Tongue (tissue), 3 donors: ENCODE measurements at places on chromosomes 13 and 19.
A peak's percentile ranks its signal among the peaks of the same experiment; 100 is the strongest.

DNA sequence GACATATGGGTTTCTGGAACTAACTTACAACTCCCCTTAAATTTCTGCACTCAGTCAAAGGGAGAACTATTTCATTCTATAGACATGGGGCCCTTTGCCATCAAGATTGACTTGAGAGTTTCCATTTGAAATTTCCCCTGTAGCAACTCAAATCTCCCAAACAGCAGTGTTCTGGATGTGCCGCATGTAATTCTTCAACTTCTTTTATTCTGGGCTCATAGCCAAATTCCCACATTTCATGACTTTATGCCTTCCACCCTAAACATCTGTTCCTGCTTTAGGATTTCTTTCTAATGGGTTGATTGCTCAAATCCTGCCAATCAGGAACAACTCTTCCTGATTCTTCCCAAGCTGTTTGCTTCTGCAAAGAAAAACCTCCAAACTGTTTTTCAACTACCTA, 336.0 kb downstream of the TBC1D4 start:
- DNase-seq, result peak; percentile 72

GRCh38 chr19:812747-813218, 9.0 kb downstream of the PLPPR3 start:
- DNase-seq, result no peak

GRCh38 chr13:70527599-70527998, 419.3 kb upstream of the KLHL1 start:
- no peak for DNase-seq

- no peak for DNase-seq
Observed at GRCh38 chr13:104447348-104447747, 1381.1 kb upstream of the SLC10A2 start.

GRCh38 chr13:33204130-33204927, 81.2 kb downstream of the STARD13 start:
- DNase-seq, result peak; percentile 95

- DNase-seq, result no peak
Observed at GRCh38 chr13:32882691-32883090, 133.5 kb upstream of the KL start.

- DNase-seq, result no peak
Observed at GRCh38 chr19:55289117-55289796, 5.5 kb downstream of the BRSK1 start.

DNA sequence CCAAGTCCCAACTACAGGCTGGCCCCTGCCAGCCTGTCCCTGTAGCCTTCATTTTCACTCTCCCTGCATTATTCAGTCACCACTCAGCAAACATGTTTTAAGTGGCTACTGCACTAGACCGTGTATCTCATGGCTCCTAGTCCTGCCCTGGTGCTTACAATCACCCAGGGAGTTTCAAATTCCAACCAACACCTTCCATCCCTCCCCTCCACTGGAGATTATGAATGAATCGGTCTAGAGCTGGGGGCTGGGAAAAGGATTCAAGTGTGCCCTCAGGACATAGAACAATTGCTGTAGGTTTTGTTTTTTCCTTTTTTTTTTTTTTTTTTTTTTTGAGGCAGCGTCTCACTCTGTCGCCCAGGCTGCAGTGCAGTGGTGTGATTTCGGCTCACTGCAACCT, 15.0 kb upstream of the TNFAIP8L1 start:
- DNase-seq, result no peak

DNA sequence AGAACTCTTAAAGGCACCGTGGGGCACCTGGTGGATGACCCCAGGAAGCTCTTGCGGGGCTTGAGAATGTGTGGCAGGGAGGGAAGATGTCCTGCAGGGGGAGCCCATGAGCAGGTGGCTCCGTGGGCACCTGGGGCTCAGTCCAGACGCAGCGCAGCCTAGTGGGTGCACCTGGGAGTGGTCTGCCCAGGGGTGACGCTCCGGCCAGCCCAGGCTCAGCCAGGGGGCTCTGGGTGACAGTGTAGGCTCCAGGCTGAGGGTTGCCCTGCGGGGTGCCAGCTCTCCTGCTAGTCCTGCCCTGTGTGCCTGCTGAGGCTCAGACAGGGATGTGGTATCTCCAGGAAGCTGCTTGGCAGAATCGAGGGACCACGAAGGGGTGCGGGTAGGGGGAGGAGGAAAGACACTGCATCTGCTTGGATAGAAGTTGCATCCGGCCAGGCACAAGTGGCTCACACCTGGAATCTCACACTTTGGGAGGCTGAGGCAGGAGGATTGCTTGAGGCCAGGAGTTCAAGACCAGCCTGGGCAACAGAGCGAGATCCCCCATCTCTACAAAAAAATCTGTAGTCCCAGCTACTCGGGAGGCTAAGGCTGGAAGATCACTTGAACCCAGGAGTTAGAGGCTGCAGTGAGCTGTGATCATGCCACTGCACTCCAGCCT, 15.0 kb upstream of the PGLS start:
- peak; percentile 74 for DNase-seq

DNA sequence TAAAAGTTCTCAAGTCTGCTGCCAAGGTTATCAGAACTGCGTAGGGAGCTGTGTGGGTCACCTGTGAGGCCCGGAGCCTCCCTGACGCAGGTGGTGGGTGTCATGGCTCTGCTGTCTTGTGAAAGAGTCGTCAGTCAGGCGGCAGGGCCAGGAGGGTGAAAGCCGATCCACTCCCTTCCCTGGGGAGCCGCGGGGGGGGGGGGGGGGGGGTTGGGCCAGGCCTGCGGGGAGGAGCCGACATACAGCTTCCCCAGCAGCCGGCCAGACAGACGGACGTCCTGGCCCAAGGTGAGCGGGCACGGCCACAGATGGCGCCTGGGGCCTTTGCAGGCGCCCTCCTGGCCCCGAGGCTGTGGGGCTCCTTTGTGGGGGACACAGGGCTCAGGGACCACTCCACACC, 12.4 kb downstream of the SBNO2 start:
- no peak for DNase-seq

DNA sequence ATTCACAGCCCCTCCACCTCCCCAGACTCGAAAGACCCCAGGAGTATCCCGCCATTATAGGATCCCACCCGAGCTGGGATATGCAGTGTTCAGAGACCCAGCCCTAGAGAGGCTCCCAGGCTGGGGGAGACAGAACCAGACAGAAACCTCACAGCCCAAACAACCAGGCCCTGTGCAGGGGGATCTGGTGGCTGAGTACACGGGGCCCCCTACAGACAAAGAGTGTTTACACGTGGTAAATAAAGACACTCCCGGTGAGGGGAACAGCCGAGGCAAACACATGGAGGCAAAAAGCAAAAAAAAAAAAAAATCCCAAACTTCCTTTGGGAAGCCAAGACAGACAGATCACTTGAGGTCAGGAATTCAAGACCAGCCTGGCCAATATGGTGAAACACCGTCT, 25.1 kb downstream of the TINCR start:
- DNase-seq, result no peak

GRCh38 chr13:107006661-107007060, 438.7 kb upstream of the ARGLU1 start:
- DNase-seq, result no peak

- no peak for DNase-seq
Observed at GRCh38 chr13:80382576-80382975, 41.6 kb upstream of the SPRY2 start.

DNA sequence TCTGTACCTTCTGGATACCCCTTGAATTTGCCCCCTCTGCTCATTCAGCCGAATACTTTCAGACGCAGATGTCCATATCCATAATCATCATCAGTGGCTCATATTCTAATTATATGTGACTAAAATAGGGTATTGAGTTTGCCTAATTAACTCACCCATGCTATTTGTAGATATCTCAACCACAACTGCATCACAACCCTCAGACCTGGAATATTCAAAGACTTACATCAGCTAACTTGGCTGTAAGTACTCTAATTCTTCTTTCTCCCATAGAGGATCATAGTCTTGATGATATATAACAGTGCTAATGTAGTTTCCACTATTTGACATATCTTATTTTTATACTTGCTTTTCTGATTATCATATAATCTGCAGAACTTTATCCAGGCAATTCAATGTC, 35.8 kb downstream of the RXFP2 start:
- DNase-seq, result no peak

- DNase-seq, result peak; percentile 51
Observed at GRCh38 chr19:18029617-18030338, 21.8 kb downstream of the ARRDC2 start.

- no peak for DNase-seq
Observed at GRCh38 chr13:24452044-24452443, 60.5 kb downstream of the PARP4 start.

DNA sequence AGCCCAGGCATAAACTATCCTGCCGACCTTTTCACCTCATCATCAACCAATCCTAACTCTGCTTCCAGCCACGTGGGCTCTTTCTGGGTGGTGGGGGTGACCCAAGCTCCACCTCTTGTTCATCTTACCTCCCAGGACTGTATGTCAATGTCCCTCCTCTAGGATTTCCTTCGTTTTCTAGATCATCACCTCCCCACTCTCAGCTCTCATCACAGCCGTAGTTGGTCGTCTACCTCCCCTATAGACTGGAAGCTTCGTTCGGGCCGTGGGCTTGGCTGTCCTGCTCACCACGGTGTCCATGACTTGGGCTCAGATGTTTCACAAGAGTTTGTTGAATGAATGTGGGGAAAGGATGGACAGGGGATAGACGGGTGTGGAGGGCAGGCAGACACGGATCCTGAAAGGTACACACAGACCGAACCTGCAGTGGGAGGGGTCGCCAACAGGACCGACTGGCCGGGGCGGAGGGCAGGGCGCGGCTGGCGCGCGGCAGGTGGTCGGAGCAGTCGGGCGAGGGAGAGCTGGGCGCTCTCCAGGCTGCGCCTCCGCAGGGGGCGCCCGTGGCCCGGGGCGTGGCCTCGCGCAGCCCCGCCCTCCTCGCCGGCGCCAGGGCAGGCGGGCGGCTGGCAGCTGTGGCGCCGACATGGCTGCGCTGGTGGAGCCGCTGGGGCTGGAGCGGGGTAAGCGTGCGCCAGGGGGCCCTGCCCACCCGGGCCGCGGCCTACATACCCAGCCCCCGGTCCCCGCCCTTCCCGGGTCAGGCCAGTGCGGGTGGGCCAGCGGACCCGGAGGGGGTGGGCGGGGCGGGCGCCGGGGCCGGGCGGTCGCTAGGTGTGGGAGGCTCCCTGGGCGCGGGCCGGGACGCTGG, at the start of gene LIN7B:
LIN7B (plus strand) TSS at position 609 of the 868 bp plus-strand sequence; CDS start at position 644, 35 bp downstream.
- DNase-seq, result peak; percentile 88

- DNase-seq, result no peak
Observed at GRCh38 chr19:11227195-11227886, 12.1 kb upstream of the ANGPTL8 start.

- DNase-seq, result no peak
Observed at GRCh38 chr19:55284405-55285058, 735 bp downstream of the BRSK1 start.

- DNase-seq, result peak; percentile 71
Observed at GRCh38 chr13:43546816-43547215, 240.0 kb downstream of the ENOX1 start.

DNA sequence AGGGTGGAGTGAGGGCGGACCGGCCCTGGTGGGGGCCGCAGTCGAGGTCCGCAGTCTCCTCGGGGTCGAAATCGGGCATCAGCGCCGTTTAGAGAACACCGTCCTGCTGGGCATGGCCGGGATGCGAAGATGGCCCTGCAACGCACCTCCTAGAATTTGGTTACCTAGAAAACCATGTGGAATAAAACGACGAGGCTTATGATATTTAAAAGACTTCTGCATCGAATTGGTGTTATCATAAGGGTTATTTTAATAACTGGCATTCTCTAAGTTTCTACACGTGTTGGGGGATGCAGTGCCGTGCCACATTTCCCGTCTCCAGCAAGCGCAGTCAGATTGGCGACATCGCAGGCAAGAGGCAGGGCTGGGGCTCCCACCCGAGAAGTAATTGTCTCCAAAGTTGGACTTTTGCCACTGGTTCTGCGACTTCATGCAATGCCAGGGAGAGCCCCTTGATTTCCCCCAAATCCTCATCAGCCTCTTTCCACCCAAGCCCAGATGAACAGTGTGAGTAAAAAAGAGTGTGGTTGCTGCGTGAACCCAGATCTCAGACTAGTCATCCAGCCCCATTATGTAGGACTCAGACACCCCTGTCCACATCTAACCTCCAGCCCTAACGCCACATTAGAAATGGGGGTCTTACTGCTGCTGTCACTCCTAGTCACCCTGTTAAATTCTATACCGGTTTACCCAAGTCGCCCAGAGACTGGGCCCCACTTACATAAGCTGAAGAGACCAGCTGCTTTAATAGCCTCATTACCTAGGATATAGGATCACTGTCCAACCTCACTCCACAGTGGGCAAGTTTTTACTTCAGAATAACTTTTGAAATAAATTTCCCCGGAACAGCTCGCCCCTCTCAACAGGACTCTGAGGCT, 571 bp upstream of the DHRS12 start:
- DNase-seq, result peak; percentile 56

- no peak for DNase-seq
Observed at GRCh38 chr13:113967206-113967720, 6.6 kb downstream of the C13orf46 start.

DNA sequence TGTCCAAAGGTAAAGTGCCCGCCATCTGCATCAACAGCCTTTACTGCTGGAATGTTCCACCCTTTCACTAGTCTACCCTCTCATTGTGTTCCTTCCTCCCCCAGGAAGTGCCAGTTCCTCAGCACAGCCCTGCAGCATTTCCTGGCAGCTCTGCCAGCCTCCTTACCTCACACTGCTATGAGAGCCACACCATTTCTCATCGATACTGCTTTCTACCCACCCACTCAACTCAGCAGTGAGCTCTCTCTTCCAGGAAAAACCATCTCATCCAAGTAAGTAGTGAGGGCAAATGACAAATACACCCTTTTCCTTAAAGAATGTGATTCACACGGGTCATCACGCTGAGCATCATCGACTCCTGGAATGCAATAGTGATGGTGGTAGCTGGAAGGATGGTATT, 19.8 kb downstream of the UQCRFS1 start:
- no peak for DNase-seq

GRCh38 chr13:78787190-78787589, 128.2 kb upstream of the OBI1 start:
- DNase-seq, result peak; percentile 5

GRCh38 chr13:45974500-45974899, 78.0 kb downstream of the ZC3H13 start:
- no peak for DNase-seq
